ENCODE measurements at places on chromosomes 6 and 20.

DNA sequence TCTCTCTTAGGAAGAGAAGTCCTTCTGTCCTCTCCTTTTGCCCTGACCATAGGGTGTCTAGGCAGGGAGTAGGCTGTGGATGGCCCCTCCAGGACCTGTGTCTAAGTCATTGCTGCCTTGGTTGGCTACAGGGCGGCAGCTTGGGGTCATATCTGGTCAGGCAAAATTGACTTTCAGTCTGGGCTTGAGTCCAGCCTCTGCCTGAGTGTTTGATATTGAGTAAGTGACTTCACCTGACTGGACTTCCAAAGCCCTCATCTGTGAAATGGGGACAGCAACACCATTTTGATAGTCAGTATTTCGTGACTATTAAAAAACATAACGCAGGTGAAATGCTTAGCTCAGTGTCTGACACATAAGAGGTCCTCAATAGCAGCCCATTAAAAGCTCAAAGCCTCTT, 4.6 kb downstream of the TGM3 start:
- no peak for DNase-seq

DNA sequence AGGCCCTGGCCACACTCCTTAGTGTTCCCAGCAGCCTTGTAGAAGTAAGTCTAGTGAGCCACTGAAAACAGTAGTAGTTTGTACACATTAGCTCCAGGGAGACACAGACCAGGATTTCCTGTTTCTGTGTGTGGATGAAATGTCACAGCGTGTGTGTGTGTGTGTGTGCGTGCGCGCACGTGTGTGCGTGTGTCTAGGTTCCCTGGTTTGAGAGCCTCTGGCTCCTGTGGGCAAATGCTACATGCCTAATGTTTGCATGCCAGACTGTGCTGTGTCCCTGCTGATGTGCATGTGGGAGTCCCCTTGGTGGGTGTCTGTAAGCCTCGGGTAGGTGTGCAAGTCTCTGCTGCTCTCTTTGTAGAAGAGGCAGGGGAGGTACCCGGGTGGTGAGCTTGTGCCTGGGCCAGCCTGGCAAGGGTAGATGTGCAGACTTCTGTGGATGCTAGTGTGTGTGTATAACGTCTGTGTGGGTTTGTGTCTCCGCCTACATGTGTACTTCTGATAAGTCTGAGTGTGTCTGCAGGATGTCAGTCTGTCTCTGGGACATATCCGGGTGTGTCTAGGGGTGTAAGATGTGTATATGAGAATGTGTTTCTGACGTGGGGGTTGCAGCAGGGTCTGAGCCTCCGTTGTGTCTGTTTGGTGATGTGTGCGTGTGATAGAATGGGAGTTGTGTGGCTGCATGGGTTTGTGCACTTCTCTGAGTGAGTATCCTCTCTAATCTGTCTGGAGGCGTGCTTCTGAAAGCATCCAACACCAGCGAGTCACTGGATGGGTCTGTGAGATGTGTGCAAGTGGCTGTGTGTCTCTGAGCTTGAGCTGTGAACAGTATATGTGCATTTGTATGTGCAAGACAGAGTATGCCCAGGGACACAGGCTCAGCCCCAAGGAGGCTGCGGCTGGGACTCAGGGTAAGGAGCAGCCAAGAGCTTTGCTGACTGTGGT, 19.0 kb upstream of the TLDC2 start:
- peak; percentile 11 for DNase-seq

DNA sequence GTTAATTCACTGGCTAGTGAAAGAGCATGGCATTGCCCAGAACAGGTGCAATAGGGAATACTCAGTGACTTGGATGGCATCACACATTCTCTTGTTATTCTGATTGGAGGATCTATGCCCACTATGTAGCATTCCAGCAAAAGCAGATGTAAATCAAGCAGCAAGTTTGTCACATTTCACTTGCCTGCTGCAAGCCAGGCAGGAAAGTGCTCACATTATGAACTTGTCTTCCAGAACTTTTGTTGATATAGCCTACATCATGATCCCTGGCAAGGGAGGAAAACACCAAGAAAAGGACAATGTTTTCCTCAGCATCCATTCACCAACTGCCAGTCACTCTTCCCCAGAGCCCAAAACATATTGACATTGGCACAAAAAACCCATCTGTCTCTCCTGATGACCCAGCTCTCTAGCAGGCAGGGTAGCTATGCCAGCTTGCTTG, 77.8 kb downstream of the ARHGAP18 start:
- no peak for DNase-seq

- no peak for DNase-seq
Measured at GRCh38 chr20:59403962-59404314, 103.5 kb downstream of the EDN3 start.

GRCh38 chr20:17438436-17439039, 92.6 kb downstream of the BFSP1 start:
- DNase-seq, result no peak

DNA sequence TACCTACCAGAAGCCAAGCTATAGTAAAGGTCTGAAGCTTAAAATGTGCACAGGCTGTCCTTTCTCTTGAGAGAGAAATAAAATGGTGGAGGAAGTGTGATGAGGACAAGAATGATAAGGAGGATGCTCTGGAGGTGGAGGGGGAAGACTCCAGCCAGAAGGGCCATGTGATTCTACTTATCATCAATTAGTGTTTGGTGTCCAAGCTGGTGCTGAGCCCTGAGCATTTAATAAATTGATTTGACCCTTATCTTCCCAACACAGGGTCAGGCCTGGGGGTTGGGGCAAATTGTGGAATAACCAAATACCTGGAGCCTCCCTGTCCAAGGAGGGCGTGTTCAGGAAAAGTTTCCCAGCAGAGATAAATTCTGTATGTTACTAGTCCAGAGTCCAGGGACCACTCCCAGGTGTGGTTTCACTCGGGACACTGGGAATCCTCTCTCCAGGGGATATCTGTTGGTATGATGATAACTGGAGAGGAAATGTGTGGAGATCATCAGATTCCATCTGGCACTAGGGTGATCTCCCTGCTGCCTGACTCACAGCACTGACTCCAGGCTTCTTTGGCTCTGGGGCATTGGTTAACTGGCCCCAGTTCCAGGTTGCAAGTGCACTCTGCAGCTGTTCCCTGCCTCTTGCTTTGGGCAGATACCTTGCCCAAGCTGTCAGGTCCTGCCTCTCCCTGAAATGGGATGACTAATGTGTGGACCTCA, 3.8 kb upstream of the MYBL2 start:
- DNase-seq, result no peak

GRCh38 chr6:96237638-96238347, 222.0 kb downstream of the FUT9 start:
- DNase-seq, result no peak

DNA sequence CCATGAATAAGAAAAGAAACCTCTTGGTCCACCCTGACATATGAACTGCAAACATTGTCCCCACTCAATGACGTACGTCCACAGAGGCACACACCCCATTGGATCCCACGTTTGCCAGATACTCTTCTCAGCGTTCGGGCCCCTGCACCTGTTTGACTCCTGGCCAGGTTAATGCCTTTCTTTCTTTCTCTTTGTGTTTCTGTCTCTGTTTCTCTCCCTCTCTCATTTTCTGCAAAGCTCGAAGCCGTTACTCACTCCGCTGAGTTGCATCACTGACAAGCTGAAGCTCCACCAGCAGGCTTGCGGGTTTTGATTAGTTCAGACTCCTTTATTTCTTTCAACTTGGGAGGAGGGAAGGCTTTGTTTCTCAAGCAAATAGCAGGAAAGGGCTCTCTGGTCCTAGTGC, 135.5 kb upstream of the SUPT3H start:
- no peak for DNase-seq

GRCh38 chr6:108464418-108465097, 96.2 kb upstream of the FOXO3 start:
- no peak for DNase-seq

DNA sequence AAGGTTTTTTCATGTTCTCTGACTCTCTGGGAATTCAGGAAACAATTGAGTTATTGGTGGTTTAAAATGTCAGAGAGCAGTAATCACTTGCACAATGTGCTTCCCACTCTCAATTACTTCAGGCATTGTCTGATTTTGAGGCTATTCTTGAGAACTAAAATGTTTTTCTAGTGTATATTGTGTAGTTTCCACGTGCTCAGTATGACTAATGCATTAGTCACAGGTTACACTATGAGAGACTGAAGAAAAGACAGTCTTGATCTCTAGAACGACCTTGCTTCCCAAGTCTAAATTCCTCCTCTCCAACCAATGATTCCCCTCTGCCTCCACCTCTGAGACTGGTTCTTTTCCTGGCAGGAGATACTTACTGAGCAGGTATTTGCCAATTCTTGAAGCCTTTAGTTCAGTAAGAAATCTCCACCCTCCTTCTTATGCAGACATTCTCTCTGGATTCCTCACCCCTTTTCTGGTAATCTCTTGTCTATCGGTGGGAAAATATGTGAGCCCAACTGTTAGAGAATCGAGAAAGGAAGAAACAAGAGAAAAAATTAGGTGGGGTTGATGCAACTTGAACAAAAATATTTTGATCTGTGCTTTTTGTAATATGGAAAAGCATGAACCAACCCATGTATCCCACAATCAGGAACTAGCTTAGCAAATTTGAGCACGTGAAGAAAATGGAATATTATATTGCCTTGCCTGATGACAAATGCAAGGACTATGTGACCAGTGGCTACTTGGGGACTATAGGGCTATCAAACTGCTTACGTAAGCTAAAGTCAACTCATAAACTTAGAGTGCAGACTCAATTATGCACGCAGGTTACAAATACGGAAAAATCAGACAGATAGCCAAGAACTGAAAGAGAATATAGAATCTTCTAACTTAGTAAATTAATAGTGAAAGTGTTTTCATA, 61.1 kb upstream of the SLC22A16 start:
- no peak for DNase-seq

DNA sequence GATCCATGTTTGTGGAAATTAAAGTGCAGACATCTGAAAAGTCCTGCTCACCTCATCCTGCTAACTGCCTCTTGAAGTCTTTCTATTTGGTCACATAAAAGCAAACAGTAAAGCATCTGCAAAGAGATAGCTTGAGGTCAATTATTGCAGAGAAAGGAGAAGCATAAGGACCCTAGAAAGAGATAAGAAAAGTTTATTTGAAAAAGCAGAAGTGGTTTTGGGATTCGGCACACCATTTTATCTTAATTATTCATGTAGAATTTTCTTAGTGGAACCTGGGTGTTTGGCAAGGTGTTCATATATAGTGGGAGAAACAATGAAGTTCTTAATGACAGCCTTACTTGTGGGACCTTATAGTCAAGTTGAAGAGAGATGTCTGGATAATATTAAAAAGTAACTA, 280.8 kb downstream of the CENPW start:
- DNase-seq, result no peak

DNA sequence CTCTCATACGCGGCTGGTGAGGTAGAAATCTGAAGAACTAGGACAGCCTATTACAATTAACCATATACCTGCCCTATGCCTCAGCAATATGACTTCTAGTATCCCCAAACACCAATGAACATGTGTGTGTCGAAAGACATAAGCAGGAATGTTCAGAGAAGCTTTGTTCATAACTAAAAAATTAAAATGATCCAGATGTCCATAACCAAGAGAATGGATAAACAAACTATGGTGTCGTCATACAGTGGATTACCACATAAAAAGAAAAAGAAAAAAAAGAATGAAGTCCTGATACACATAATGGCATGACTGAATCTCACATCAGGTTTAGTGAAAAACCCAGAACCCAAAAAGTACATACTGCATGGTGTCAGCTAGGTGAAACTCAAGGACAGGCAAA, 73.9 kb downstream of the MDN1 start:
- DNase-seq, result no peak

DNA sequence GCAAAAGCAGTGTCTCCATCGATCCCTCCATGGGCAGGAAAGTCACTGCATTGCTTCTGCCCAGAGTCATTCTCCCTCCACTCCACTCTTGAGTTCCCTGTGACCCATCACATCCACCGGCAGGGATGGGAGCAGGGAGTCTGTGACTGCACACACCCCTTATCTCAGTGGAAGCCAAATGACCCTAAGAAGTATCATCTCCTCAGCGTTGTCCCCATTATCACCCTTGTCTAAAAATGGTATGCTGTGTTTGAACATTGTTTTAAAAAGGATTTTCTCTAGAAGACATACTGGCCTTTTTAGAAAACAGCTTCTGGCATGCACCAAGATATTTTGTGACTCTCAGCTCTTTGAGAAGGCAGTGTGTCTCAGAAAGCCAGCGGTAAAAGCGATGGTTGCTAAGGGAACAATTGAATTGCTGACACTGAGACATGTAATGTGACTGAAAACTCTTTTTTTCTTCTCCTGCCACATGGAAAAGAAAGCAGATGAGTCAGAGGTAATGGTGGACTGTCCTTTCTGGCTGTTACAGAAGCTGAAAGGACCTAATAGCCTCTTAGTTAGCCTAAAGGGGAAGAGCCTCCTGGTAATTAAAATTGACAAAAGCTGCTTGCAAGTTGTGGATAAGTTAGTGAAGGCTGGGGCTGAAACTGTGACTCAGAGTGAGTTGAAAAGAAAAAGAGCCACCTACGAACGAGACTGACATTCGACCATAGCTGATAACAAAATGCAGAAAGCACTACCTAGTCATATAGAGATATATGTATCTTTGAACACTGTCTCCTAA, 120.5 kb downstream of the MAP3K7 start:
- no peak for DNase-seq

- no peak for DNase-seq
Measured at GRCh38 chr6:135222623-135223022, 41.5 kb downstream of the MYB start.

- no peak for DNase-seq
Measured at GRCh38 chr6:14079433-14079832, 38.1 kb upstream of the CD83 start.

DNA sequence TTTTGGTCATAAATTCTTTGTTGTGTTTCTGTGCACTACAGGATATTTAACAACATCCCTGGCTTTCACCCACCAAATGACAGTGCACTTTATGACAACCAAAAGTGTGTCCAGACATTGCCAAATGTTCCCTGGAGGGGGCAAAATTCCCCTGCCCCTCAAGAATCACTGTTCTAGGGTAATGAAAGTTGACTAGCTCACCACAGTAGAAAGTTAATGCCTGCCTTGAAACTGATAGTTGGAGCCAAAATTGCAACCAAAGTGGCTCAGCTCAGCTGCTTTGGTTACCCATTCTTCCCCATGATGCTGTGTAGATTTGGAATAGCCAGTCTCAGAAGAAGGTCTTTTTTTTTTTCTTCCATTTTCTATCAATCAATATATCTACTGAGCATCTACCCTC, 150.6 kb downstream of the RALGAPA2 start:
- no peak for DNase-seq

DNA sequence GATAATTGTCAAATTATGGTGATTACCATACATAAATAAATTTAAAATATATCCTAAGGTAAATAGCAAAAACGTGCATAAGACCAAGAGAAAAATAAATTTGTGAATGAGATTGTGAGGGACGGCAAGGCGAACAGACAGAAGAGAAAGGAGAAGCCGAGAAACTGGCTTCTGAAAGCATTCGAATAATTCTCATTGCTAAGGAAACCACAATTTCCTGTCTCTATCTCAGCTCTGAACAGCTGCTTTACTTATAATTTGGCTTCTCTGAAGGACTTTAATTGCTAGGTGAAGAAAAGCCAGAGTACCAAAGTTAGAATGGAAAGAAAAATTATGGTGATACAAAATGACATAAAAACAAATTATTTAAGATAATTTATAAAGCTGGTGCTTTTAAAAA, 79.0 kb upstream of the RGS17 start:
- peak; percentile 20 for DNase-seq

All from NCI-H1417 (cell line).